ENCODE measurements at places on chromosomes 3 and 15.
A peak's percentile ranks its signal among the peaks of the same experiment; 100 is the strongest.

- DNase-seq = peak; percentile 30
Observed at GRCh38 chr3:159828542-159828943, 160.1 kb upstream of the IL12A start.

GRCh38 chr15:29968099-29968894 lies 114.5 kb upstream of the GOLGA8J start:
- DNase-seq = no peak

- DNase-seq = no peak
Observed at GRCh38 chr15:56856934-56857333, 61.5 kb upstream of the TCF12 start.

DNA sequence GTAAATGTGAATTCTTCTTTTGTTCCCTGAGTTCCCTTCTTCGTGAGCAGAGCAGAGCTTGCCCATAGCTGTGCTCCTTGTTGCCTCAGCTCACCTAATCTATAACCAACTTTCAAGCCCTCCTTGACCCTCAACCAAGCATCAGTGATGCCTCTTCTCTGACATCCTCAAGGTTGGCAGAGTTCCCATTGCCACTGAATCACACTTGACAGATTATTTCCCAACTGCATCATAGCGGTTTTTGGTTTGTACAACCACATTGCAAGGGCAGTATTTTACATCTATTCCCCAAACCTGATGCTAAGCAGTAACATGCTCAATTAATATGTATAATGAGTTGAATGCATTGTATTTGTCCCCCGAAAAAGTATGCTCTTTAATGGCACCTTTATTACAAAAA lies 133.0 kb upstream of the SNTN start:
- peak; percentile 35 for DNase-seq

- DNase-seq = no peak
Observed at GRCh38 chr3:11769704-11770476, 76.8 kb downstream of the TAMM41 start.

GRCh38 chr3:110814170-110815007 lies 257.2 kb upstream of the NECTIN3 start:
- peak; percentile 94 for DNase-seq

DNA sequence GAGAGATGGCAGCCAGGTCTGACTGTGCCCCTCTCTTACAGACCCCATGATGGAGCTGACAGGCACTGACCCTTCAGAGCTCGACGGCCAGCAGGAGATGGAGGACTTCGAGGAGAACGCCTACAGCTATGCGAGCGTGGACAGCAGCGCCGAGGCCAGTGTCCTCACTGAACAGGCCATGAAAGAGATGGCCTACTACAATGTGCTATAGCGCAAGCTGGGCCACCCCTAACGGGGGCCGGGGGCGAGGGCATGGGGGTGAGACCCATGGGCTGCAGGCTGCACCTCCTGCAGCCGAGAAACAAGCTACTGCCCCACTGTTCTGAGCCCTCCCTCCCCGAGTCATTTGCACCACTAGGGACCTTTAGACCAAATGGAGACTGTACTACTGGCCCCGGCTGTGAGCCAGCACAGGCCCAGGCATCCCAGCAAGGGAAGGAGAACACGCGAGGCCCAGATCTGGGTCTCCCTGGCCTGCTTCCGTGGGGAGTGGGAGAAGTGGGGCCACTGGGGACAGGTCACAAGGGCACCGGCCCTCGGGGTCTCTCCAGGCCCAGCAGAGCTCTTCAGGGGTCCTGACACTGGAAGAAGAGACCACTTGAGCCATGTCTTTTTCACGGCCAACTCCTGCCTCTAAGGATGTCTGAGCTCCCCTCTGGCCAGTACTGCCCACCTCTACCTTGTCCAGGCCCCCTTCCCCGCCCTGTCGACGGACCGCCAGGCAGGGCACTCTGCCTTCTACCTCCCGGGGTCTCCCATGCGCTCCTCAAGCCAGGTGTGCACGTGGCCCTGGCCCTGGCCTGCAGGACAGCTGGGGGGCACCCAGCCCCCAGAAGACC lies 22.4 kb downstream of the IDH2 start:
- DNase-seq = no peak

DNA sequence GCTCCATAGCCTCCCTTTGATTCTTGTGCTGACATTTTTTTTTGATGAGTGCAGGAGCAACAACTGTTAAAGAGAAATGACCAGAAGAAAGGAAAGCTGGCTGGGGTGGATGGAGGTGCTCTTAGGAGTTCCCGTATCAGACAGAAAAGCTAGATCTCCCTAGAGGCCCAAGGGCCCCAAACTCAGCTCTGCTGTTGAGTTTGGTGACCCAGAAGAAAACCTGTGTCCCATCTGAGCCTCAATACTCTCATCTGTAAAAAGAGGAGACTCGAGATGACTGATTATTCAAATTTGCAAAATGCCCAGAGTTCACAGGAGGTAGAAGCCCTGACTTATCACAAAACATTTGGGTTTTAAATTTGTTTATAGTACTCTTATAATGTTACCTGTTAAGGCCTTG lies 142.4 kb downstream of the TIGIT start:
- no peak for DNase-seq

- no peak for DNase-seq
Observed at GRCh38 chr3:182947888-182948287, 32.5 kb downstream of the DCUN1D1 start.

DNA sequence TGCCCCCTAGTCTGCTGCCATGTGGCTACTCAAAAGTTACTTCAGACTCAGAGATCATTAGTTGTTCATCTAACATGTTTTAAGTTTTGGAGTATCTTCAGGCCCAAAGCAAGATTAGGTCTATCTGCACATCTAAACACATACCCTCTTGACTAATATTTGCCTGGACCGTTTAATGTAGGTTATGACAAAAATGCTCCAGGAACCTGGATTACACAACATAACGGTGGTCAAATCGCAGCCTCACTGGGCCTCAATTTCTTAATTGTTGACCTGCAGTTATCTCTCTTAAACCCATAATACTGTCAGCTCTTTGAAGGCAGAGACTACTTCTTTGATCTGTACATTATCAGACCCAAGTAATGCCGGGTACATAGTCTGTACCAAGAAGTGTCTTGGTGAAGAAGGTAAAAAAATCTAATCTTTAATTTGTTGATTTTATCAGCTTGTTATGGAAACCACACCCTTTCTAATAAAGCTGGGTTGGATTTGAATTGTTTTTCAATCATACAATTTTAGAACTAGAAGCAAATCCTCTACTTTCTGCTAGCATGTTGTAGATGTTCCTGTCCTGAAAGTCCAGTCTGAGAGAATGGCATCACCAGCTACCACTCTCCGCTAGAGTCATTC lies 3.6 kb downstream of the SNRK start:
- DNase-seq = no peak

DNA sequence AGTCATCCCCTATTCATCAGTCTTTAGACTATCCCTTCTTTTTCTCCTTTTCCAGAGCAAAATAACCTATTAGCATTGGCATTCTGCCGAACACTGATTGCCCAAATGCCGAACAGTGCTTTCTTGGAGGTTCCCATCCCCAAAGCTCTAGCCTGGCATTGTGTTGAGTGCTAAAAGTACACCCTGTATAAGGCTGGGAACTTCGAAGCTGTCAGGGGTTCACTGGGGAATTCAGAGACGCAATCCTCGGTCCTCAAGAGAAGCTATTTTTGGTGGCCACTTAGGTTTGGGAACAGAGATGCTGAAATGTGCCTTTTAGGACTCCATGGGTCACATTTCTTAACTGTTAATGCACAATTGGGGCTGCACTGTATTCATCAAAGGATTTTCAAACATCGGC lies 8.4 kb downstream of the FRMD5 start:
- DNase-seq = no peak

DNA sequence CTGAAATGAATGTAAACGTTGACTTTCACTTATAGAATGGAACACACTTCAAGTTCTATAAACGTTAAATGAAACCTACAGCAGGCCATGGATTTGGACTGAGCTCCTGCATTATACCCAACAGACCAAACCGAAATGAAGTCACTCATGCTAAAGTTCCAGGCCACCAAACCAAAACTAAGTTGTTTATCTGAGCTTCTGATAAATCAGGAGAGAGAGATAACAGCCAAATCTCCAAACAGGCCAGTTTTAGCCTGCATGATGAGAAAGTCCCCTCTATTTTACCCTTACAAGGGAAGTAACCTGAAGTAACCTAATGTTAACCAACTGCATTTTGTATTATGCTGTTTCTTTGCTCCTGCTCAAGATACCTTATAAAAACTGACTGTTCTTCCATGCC lies 44.5 kb downstream of the DCUN1D1 start:
- no peak for DNase-seq

- DNase-seq = peak; percentile 87
Observed at GRCh38 chr3:99544786-99545281, 93.6 kb upstream of the COL8A1 start.

GRCh38 chr3:130609166-130609979 lies 92.4 kb downstream of the COL6A6 start:
- DNase-seq = no peak

DNA sequence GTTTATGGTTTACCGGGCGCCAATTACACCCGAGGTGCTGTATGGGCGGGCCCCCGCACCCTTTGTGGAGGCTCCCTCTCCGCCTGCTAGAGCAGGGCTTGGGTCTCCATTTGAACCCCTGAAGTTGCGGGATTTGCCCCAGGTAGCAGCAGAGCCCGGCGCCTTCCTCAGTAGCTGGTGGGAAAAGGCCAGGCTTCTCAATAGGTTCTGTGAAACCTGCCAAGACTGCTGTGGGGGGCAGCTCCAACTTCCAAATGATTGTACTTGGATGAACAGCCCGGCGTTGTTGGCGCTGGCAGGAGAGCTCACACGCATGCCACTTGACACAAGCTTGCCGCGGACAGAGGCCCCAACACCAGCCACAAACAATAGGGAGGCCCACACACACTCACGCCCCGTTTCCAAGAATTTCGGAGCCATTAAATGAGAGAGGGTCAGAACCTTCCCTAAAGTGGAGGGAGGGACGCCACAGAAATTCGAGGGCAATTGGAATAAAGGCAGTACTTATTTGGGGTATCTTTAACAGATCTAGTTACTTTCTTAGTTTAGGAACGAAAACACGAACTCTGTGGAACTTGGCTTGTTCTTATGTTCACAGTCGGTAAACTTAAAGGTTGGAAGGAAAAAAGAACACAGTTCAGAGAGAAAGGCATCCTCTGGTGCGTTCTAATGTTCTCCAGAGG lies 1.4 kb downstream of the EPHB3 start:
- no peak for DNase-seq

DNA sequence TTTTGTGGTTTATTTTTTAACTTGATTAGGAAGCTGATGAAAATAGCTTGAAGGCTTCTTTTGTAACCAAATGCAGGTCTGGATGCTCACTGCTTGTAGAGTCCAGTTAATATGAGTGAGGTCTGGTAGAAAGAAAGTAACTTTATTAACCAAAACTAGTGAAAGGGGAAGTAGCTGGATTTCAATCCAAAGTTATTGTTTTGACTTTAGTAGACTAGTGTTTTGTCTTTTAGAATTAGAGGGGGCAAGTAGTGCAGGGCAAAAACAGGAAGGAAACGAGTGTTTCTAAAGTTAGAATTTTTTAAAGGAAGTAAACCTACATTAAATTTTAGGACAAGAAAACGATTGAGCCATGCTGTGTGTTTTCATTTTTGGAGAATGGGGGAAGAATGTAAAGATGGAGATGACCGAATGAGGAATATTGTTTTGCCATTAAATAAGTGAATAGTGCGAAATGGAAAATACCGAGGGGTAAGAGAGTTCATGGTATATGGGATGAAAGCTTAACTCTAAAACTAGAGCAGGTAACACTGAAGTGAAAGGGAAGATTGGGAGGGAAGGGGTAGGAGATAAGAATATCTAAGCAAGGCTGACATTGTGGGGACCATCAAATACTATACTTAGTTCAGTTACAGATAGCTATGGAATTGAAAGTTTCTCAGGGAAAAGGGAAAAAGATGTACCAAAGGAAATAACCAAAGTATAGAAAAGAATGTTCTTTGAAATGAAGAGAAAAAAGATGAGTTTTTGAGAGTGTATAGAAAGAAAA lies 40.0 kb downstream of the USP3 start:
- DNase-seq = no peak

DNA sequence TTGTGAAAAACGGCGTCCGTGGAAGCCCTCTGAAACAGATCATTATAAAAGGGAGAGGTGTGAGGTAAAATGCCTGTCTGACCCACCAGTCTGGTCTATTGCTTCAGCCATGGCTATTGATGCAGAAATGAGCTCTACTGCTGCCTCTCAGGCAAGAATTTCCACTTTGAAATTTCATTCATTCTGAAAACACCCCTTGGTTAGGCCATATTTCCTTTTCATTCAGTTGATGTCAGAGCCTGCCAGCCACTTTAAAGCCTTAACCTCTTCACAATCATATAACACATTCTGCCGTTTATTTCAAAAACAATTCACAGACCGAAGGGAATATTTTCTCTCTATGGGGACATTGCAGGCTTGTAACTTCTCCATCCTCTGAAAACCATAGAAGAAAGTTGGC lies 71.9 kb downstream of the FOXB1 start:
- no peak for DNase-seq

DNA sequence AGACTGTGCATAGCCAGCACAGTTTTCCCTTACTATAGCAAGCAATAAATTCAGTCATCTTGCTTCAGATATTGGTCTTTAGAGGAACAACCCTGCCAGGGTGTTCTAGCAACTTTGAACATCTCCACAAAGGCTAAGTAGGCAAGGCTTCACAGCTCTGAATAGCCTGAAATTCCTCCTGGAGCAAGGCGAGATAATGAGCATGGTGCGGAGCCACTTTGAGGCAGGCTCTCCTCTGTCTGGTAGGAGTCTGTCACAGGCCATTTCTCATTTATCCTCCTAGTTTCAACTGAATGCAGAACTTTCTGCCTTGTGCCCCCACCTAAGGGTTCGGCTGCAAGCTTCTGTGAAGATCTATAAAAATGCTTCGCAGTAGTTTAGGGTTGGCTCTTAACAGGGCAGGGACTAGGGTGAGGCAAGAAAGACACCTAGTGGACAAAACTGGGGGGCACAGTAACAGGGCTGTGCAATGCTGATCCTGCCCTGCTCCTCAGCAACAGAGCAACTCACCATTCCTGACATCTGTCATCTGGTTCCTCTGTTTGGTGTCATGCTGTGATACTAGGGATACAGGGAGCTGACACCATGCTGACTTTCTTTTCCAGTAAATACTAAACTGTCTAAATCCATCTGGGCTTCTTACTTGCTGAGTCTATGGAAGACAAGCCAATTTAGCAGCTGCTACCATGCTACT lies 16.6 kb upstream of the EHHADH start:
- no peak for DNase-seq

DNA sequence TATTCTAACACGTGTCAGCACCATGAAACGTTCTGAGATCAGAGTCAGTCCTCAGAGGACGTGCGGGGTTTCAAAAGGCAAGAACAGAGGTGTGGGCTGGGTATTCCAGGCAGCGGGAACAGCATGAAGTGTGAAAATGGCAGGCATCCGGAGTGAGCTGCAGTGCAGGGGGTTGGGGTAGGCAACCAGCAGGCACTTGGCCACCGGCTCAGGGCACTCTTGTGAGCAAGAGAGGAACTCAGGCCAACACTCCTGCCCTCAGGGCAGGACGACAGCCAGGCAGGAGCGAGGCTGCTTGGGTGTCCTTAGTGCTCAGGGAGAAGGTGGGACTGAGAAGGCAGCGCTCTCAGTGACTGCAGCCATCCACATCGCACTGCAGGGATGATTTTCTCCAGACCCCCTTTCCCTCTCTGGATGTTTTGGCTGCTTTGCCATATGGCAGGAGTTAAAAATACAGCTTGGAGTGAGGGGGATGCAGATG lies 151.1 kb downstream of the NUP210 start:
- no peak for DNase-seq

All from HS-27A (cell line).